Right renal cortex interstitium (tissue), 3 donors: ENCODE measurements at places on chromosomes 1 and 21. TPM values are rescaled to one million over a fixed set of nuclear protein-coding genes. Genes with fewer than 3 reads are reported as not detected.

UBXN10 gene
- 6.1 TPM for polyA plus RNA-seq

LMX1A gene
- not detected for polyA plus RNA-seq

SELL gene
- polyA plus RNA-seq = 3.9 TPM

BRDT gene
- polyA plus RNA-seq = 0.31 TPM

PFKL gene
- 128 TPM for polyA plus RNA-seq

GPR25 gene
- not detected for polyA plus RNA-seq

KLF17 gene
- not detected for polyA plus RNA-seq

IPP gene
- 29.8 TPM for polyA plus RNA-seq

ZBTB21 gene
- polyA plus RNA-seq = 9.2 TPM

GRCh38 chr1:58976294-58976693 is 192.4 kb upstream of the JUN start:
- DNase-seq = no peak

DNA sequence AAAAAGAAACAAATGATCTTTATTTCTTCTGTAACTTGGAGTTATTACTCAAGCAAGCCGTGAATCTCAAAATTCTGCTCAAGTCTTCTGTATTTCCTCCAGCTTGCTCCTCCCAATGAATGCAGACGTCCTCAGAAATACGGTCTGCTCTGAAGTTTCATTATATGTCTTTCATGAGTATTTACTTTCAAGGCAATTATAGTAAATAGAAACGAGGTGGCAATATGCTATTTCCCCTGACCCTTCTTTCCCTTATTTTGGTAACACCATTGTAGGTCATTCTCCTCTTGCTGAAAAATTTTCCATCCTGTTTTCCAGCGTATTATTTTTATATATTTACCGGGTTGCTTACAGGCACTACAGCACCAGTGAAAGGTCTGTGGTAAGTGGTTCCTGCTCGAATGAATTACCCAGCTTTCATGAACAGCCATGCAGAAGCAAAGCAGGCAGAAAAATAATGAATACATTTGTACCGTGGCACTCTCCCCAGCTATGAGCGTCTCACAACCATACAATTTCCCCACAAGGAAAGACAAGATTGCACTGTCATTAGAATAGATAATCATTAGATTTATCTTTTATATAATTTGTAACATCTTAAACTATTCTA is 350.9 kb upstream of the PKN2 start:
- no peak for DNase-seq

GRCh38 chr1:80101159-80101558 is 1094.6 kb upstream of the ADGRL4 start:
- DNase-seq = no peak

DNA sequence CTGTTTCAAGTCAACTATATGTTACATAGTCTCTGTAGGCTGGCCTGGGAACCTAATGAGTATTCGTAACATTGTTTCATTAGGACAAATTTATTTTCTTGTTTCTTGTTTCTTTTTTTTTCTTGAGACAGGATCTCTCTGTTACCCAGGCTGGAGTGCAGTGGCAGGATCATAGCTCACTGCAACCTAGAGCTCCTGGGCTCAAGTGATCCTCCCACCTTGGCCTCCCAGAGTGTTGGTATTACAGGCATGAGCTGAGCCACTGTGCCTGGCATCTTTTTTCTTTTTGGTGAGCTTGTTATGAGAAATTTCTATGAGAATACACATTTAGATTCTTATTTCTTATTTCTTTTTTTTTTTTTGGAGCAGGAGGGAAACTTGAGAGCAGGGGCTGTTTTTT is 6.8 kb downstream of the CENPS start:
- DNase-seq = no peak

- DNase-seq = no peak
Measured at GRCh38 chr1:2334883-2335534, 56.3 kb downstream of the MORN1 start.

- no peak for DNase-seq
Measured at GRCh38 chr1:997713-997992, 2.2 kb downstream of the HES4 start.

GRCh38 chr21:26140164-26140579 is 30.4 kb downstream of the APP start:
- no peak for DNase-seq

GRCh38 chr21:36203603-36203889 is 46.9 kb downstream of the DOP1B start:
- no peak for DNase-seq

- DNase-seq = no peak
Measured at GRCh38 chr1:39755965-39756659, 15.0 kb downstream of the OXCT2 start.

DNA sequence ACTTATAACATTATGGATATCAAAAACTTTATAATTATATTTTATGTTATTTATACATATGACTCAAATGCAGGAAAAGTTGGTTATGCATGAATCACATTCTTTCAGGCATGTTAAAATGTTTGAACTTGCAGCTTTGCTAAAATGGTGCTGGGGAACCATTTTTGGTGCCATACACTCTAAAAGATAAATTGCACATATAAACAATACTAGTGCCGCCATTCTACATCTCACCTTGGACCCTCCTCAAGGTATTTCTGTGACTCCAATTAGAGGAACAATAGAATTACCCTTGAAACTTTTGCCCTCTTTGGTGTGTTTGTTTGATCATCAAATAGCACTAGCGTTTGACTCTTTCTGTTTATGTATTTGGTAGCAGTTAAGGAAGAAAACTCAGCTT is 997 bp downstream of the PRKACB start:
- no peak for DNase-seq

- DNase-seq = no peak
Measured at GRCh38 chr1:234853906-234854644, 244.1 kb upstream of the IRF2BP2 start.

- DNase-seq = no peak
Measured at GRCh38 chr1:26353976-26354820, at the start of gene CRYBG2. Gene CRYBG2, minus strand, starts transcription at chr1:26354130. Its CDS starts 7,473 bp downstream, at chr1:26346657.

DNA sequence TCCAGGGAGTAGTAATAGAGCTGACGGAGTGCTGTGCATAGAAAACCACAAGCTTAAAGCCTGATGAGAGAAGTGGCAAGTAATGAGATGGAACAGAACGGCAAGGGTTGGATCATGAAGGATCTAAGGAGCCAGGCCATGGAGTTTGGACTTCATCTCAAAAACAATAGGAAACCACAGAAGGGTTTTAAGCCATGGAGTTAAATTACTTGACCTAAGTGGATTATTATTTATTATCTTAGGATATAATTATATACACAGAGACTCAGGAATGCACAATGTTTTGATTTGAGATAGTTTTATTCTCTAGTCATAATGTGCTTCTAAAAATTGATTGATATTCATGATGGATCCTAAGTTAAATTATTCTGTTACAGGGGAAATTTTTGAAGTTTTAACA is 242.4 kb downstream of the PLPP3 start:
- DNase-seq = no peak

- DNase-seq = peak; percentile 76
Measured at GRCh38 chr1:58784758-58785441, 1.1 kb upstream of the JUN start.

GRCh38 chr1:29409616-29410015 is 173.3 kb downstream of the PTPRU start:
- no peak for DNase-seq

GRCh38 chr1:54379555-54380289 is 26.5 kb downstream of the SSBP3 start:
- no peak for DNase-seq

DNA sequence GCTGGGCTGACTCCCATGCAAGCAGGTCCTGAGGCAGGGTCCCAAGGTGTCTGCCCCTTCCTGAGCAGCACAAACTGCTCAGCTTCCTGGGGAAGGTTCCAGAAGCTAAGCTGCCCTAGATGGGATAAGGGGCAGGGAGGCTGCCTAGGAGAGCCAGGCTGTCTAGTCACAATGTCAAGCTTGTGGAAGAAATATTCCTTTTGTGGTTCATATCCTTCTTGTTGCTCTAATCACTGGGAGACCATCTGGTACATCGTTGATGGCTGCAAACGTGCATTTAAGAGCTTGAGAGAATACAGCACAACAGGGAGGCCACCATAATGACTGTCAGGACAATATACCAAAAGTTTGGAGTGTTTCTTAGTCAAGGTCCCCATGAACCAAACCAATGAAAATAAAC is 67.4 kb downstream of the SLC16A1 start:
- DNase-seq = no peak

GRCh38 chr1:39142401-39143060 is 62.0 kb upstream of the MACF1 start:
- DNase-seq = no peak

GRCh38 chr1:31639543-31639942 is 5.1 kb downstream of the PEF1 start:
- DNase-seq = no peak
